ENCODE measurements at places on chromosomes 12 and 14.

DNA sequence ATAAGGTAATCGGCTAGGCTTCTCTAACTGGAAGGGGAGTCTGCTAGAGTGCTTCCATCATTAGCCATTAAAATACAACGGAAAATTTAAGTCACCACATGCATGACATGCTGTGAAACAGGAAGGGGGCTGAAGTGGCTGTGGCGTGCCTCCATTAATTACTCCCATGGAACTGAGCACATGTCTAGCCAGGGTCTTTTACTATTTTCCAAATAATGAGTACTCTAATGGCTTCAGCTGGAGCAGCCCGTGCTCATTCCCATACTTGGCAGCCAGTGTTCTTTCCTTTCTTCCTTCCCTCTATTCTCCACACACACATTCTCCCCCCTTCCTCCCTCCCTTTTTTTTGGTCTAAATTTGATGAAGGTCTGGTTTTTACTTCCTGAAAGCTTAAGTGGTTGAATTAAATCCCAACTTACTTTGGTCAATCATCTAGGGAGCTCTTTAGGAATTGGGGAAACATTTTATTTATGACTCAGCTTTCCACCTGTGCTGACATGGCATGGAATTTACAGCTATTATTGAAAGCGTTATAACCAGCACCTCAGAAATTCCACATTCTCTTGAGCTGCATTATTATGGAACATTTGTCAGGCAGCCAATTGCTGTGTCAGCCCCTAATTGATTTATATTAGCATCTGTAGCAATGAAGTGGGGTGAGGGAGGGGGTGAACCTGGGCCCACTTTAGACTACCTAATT lies 72.3 kb downstream of the LRIG3 start:
- no peak for DNase-seq

GRCh38 chr14:92646952-92647796 lies 101.3 kb downstream of the LGMN start:
- DNase-seq = no peak

DNA sequence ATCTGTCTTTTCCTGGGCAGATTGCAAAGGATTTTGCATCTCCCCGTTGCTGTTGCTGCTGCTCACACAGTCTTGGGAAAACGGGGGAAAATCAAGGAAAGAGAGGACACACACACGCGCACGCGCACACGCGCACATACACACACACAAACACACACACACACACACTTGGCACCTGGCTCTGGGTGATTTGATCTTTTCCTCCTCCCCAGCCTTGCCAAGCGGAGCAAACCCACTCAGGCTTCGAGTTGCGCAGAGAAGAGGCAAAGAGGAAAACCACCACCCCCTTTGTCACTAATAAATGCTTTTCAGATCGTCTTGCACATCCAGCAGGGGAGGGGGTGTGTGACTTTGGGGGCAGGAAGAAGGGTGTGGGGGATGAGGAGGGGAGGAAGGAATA lies 965 bp upstream of the NOS1 start:
- DNase-seq = no peak

DNA sequence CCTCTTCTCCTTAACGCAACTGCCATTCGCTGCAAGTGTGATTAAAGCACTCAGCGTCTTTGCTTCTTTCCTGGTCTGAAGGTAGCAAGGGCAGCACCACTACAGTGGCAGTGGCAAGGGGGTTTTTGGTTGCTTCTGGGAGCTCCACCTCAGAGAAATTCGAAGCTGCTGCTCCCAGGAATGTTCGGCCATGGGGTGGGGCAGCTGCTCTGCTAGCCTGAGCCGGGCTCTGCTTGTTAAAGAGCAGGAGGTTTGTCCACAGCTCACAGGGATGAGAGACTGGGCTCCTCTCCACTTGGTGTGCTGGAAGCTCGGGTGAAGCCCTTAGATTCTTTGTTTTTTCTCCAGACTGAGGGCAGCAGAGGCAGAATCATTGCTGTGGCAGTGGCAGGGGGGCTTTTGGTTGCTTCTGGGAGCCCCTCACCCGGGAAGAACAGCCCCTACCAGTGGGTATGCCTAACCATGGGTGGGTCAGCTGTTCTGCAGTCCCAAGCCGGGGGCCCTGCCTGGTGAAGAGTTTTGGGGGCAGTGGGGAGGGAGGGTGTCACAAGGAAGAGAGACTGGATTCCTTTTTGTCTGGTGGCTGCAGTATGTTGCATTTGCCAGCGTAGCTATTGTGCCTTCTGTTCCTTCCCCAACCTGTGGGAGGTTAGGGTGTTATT lies 340.2 kb downstream of the AEBP2 start:
- DNase-seq = no peak

GRCh38 chr14:105137481-105138020 lies 31.0 kb downstream of the JAG2 start:
- no peak for DNase-seq

DNA sequence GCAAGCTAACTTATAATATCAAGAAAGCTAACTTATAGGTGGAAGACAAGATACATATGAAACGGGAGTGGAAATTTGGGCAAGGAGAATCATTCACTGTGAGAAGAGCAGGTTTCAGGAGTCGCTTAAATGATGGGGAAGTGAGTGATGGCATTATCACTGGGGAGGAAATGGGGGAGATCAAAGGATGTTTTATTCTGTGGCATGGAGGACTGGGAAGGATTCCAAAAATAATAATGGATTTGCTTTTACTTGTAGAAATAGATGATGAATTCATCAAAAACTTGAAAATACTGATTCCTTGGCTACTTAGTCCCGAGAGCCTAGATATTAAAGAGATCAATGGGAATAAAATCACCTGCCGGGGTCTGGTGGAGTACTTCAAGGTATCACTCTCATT lies 47.8 kb downstream of the SAV1 start:
- DNase-seq = no peak

- no peak for DNase-seq
Observed at GRCh38 chr12:26286186-26286585, 90.8 kb downstream of the SSPN start.

DNA sequence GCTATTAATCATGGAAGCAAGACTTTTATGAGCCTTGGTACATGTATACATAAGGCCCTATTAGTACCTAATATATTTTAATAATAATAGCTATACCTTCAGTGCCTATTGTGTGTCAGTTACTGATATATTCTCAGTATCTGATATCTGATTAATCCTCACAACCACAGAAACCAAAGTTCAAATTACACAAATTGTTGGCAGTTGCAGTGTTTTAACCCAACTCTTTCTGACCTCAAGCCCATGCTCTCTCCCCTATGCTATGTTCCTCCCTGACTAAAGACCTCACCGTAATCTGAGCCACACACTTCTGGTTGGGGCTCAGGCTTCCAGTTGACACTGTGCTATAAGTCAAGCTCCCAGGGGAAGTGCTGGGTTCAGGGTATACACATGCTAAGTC lies 214.4 kb downstream of the SPTSSA start:
- DNase-seq = no peak

GRCh38 chr14:100399052-100399849 lies 76.1 kb downstream of the SLC25A47 start:
- DNase-seq = no peak

DNA sequence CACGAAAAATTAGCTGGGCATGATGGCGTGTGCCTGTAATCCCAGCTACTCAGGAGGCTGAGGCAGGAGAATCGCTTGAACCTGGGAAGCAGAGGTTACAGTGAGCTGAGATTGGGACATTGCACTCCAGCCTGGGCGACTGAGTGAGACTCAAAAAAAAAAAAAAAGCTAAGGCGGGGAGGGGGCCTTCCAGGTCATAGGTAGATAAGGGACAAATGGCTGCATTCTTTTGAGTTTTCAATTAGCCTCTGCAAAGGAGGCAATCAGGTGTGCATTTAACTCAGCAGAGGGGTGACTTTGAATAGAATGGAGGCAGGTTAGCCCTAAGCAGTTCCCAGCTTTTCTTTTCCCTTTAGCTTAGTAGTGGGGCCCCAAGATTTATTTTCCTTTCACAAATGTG lies 743 bp upstream of the AACS start:
- no peak for DNase-seq

- peak; percentile 48 for DNase-seq
Observed at GRCh38 chr12:89880690-89881350, 172.2 kb upstream of the ATP2B1 start.

- DNase-seq = no peak
Observed at GRCh38 chr12:3565985-3566384, 75.0 kb downstream of the PRMT8 start.

GRCh38 chr12:72346363-72346944 lies 74.3 kb downstream of the TRHDE start:
- DNase-seq = peak; percentile 18
